ENCODE measurements at places on chromosomes 1 and 21.
A peak's percentile ranks its signal among the peaks of the same experiment; 100 is the strongest.

GRCh38 chr1:19139711-19140110, 70.4 kb downstream of the UBR4 start:
- no peak for DNase-seq

GRCh38 chr1:221284028-221284427, 404.8 kb downstream of the HLX start:
- DNase-seq = no peak

GRCh38 chr1:24119859-24120756, 8.2 kb upstream of the MYOM3 start:
- no peak for DNase-seq

- peak; percentile 86 for DNase-seq
Measured at GRCh38 chr1:204128964-204129896, 22.6 kb downstream of the ETNK2 start.

GRCh38 chr1:89364954-89365550, 1.2 kb downstream of the GBP6 start:
- DNase-seq = no peak

- peak; percentile 59 for DNase-seq
Measured at GRCh38 chr1:192810253-192810880, 1.5 kb downstream of the RGS2 start.

GRCh38 chr1:181557313-181557712, 74.0 kb downstream of the CACNA1E start:
- DNase-seq = no peak

- no peak for DNase-seq
Measured at GRCh38 chr1:207995576-207995975, 84.7 kb upstream of the CD34 start.

GRCh38 chr21:46100906-46101305, 3.0 kb downstream of the COL6A2 start:
- DNase-seq = no peak

DNA sequence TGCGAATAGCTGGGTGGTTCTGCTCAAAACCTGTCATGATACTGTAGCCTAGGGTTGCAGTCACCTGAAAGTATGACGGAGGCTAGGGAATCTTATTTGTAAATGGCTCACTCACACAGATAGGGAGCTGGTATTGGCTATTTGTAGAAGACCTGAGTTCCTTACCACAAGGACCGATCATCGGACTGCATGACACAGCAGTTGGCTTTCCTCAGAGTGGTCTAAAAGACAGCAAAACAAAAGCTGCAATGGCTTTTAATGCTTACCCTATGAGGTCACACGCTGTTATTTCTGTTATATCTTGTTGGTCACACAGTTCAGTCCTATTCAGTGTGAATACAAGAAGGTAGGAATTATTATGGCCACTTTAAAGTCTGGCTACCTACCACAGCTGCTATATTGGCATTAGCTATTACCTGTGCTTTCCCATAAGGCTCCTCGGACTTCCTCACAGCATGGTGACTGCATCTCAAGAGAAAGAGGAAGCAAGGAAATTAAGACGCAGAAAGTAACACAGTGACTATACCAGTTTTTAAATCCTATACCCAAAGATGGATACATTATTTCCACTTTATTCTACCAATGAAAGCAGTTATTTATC, 68.4 kb upstream of the LRRC7 start:
- DNase-seq = no peak

- DNase-seq = no peak
Measured at GRCh38 chr1:184590163-184590750, 164.4 kb downstream of the EDEM3 start.

GRCh38 chr1:84387480-84388163, 10.7 kb upstream of the DNASE2B start:
- no peak for DNase-seq

GRCh38 chr1:97740891-97741290, 179.9 kb downstream of the DPYD start:
- no peak for DNase-seq

GRCh38 chr1:103267266-103267665, 158.9 kb upstream of the COL11A1 start:
- no peak for DNase-seq

GRCh38 chr21:25508364-25508763, 98.9 kb downstream of the MRPL39 start:
- DNase-seq = no peak

DNA sequence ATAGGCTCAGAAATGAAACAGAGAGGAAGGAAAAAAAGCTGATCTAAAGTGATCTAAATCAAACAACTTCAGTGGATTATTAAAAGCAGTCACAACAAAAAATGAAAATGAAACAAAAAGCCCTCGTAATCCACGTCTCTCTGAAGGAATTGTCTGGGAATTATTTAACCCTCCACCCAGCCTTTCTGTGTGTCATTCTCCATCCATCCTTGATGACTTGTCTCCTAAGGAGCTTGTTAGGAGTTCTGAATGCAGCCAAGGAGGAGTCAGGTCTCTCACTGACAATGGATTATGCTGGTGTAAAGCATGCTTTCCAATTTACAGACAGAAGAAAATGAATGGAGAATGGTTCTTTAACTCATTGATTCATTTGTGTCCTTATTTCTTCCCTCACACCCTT, 359.3 kb upstream of the RUNX1 start:
- no peak for DNase-seq

DNA sequence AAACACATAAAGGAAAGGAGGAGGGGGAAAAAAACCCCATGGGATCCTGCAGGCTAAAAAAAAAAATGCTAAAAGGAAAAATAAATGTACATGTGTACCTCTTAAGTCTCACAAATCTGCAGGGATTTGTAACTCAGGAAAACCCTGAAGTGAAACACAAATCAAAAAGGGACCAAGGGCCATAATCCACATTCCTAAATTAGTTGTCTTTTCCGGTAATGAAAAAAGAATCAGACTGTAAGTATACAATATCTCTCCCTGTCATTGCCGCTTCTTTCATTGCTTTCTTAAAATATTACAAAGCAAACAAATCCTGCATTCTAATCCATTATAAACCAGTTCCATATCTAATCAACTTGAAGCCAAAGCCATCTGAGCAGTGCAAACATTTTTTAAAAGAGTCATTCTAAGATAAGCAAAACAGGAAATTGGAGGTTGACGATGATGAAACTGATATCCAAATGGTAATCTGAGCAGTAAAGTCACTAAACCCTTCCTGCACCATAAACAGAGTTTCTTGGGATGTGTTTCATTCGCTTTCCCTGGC, 58.7 kb upstream of the SIM2 start:
- DNase-seq = no peak

GRCh38 chr1:195773931-195774330, 834.3 kb downstream of the KCNT2 start:
- no peak for DNase-seq

- DNase-seq = no peak
Measured at GRCh38 chr1:229888561-229889001, 178.5 kb upstream of the GALNT2 start.

DNA sequence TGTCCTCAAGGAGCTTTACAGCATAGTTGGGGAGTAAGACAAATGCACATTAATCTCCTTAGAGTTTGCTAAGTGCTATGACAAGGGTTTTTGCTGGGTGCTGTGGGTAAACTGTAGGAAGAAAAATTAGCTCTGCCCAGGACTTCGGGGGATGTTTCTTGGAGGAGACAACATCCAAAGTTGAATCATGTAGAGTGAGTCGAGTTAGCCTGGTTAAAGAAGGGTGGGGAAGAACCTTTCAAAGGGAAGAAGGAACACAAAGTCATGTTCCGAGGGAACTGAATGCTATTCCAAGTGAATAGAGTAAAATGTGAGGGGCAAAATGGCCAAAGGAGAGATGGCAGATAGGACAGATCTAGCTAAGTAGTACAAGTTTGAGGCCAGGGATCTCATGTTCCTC, 17.1 kb downstream of the SPRTN start:
- no peak for DNase-seq

GRCh38 chr1:181090641-181091126, 2.2 kb downstream of the IER5 start:
- DNase-seq = no peak

GRCh38 chr21:29144736-29145353, 14.4 kb downstream of the MAP3K7CL start:
- DNase-seq = no peak

GRCh38 chr1:112982853-112983536, 27.0 kb upstream of the SLC16A1 start:
- no peak for DNase-seq

- no peak for DNase-seq
Measured at GRCh38 chr1:5343256-5344020, 648.8 kb downstream of the NPHP4 start.

GRCh38 chr1:230902349-230902923, 34.1 kb upstream of the C1orf198 start:
- no peak for DNase-seq

GRCh38 chr21:44948426-44949120, 8.7 kb downstream of the SLX9 start:
- peak; percentile 12 for DNase-seq

DNA sequence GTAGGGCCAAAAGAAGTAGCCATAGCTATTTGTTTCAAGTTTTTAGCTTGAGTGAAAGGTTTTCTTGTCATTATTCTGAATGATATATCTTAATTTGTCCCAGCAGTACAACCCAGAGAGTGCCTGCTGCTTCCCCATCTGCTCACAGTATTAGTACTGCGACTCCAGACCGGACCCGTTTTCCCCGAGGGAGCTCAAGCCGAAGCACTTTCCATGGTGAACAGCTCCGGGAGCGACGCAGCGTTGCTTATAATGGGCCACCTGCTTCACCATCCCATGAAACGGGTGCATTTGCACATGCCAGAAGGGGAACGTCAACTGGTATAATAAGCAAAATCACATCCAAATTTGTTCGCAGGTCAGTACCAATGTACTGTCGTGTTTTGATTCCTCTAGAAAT, 37.2 kb upstream of the C1orf115 start:
- DNase-seq = no peak

GRCh38 chr1:119373465-119373864, 4.9 kb downstream of the HAO2 start:
- no peak for DNase-seq

DNA sequence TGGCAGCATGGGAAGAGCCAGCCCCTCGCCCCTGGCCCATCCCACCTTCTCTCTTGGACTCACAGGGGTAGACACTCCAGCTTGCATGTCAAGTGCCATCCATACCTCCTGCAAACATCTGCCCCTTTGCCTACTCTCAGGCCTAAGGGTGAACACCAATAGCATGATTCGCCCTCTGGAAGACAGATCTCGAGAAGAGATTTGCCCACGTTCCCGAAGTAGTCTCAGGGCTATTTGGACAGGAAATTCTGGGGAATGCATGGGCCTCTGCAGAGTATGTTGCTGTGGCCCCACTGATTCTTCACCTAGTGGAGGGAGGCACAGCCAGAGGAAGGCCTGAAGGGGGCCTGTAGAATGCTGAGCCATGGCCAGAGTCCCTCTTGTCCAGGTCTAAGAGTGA, 29.8 kb upstream of the DNASE2B start:
- DNase-seq = no peak

- no peak for DNase-seq
Measured at GRCh38 chr1:63883494-63884235, 109.8 kb downstream of the ROR1 start.

GRCh38 chr1:46580140-46580903, 23.7 kb downstream of the MKNK1 start:
- DNase-seq = no peak

GRCh38 chr1:180585994-180586359, 27.2 kb downstream of the OVAAL start:
- DNase-seq = no peak

DNA sequence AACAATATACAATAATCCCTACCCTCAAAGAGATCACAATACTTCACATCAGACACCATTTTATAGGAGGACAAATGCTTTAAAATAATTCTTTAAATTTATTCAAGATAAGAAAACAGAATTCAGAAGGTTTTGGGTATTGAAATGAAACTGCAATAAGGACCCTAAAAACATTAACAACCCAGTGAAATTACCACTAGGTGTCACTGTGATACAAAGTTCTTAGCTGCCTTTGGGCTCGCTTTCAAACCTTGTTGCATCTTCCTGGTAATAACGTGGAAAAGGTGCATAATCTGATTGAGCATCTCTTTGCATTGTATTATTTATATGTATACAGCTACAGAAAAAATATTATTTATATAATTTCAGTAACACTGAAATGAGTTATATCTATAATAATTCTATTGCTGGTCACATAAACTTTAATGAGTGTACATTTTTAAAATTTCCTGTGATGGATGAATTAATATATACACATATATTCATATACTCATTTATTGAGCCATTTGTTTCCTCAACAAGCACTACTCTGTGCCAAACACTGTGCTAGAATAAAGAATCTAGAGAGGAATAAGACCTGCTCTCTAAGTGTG, 185.2 kb downstream of the FAF1 start:
- no peak for DNase-seq

GRCh38 chr1:2229911-2230731, 2.0 kb downstream of the SKI start:
- DNase-seq = peak; percentile 66

GRCh38 chr1:24235921-24236788, 49.1 kb upstream of the IFNLR1 start:
- DNase-seq = no peak

- no peak for DNase-seq
Measured at GRCh38 chr1:161784968-161785367, 18.8 kb downstream of the ATF6 start.

GRCh38 chr1:217115404-217116380, 392.5 kb upstream of the ESRRG start:
- DNase-seq = no peak

- DNase-seq = no peak
Measured at GRCh38 chr1:8667869-8668594, 149.4 kb downstream of the RERE start.

GRCh38 chr1:52057255-52057654, 1.2 kb downstream of the BTF3L4 start:
- no peak for DNase-seq

DNA sequence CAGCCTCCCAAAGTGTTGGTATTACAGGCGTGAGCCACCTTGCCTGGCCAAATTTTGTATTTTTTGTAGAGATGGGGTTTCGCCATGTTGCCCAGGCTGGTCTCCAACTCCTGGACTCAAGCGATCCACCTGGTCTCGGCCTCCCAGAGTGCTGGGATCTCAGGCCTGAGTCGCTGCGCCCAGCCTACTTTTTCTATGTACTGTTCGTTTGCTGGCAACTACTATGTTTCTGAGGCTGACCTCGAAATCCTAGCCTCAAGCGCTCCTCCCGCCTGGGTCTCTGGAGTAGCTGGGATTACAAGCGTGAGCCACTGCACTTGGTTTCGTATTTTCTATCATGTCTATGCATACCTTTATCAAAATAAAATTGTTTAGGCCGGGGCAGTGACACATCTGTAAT, 675 bp upstream of the TEKT2 start:
- no peak for DNase-seq

Measured in left hindlimb (tissue), 1 donor.